Substantia nigra (tissue), 51 donors: ENCODE measurements at places on chromosomes 16 and 17.

GRCh38 chr17:67056746-67057490 is 12.6 kb downstream of the CACNG1 start:
- DNase-seq = no peak

DNA sequence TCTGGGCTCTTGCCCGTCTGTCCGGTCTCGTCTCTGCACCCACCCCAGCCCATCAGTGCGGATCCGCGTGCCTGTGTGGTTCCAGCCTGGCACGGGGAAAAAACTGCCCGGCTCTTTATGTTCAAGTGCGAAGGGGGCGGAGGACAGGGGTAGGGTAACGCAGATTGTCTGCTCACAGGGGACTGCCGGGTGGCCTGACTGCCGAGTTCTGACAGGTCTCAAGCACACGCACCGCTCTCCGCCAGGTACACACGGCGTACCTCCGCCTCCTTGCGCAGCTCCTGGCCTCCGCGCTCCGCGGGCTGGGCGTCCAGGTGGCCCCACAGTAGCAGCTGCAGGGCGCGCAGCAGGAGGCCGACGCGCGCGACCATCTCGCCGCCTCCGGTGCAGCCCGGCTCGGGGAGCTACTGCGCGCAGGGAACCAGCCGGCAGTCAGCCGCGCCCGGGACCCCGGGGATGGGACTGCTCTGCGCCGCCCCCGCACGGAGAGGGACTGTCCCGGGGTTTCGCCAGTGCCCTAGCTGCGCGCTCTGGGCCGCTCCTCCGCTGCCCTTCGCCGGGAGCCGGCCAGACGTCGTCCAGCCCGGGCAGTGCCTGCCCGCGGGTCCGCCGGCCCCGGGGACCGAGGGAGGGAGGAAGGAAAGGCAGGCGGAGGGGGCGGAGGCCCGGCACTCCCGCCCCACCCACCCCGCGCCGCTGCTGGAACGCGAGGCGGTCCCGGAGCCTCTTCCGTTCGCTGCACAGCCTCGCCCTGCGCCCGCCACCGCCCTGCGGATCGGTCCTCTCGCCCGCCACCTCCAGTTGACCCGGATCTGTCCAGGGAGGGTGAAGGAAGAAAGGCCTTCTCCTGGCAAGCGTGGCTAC is at the start of gene MMP28:
Gene MMP28 (minus strand): TSS at position 635 of the 864 bp plus-strand sequence. CDS start 264 bp downstream, at position 371.
- no peak for DNase-seq

DNA sequence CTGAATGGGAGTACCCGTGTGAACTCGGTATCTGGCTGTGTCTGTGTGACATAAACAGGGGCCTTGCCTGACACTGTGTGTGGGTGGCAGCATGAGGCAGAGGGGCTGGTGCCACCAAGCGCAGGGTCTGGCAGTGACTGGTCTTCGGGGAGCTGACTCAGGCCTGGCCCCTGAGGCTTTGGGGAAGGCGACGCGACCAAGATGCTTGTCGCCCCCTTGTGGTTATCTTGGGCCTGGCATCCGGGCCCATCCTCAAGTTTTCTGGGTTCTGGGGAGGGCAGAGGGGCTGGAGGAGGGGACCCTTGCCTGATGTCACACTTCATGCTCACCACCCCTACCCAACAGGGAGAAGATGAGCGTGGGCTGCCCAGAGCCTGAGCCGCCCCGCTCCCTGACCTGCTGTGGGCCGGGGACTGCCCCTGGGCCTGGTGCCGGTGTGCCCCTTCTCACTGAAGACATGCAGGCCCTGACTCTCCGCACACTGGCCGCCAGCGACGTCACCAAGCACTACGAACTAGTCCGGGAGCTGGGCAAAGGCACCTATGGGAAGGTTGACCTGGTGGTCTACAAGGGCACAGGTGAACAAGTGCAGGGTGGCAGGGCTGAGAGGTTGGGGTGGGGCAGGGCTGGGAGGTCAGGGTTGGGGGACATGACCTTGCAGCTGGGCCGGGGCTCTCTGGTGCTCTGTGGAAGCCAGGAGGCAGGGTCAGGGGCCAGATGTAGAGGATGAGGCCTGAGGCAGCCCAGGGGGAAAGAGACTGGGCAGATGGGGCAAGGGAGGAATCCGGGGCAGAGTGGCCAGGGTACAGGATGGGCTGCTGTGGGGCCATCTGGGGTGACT is 24.9 kb downstream of the SBK1 start:
- no peak for DNase-seq

DNA sequence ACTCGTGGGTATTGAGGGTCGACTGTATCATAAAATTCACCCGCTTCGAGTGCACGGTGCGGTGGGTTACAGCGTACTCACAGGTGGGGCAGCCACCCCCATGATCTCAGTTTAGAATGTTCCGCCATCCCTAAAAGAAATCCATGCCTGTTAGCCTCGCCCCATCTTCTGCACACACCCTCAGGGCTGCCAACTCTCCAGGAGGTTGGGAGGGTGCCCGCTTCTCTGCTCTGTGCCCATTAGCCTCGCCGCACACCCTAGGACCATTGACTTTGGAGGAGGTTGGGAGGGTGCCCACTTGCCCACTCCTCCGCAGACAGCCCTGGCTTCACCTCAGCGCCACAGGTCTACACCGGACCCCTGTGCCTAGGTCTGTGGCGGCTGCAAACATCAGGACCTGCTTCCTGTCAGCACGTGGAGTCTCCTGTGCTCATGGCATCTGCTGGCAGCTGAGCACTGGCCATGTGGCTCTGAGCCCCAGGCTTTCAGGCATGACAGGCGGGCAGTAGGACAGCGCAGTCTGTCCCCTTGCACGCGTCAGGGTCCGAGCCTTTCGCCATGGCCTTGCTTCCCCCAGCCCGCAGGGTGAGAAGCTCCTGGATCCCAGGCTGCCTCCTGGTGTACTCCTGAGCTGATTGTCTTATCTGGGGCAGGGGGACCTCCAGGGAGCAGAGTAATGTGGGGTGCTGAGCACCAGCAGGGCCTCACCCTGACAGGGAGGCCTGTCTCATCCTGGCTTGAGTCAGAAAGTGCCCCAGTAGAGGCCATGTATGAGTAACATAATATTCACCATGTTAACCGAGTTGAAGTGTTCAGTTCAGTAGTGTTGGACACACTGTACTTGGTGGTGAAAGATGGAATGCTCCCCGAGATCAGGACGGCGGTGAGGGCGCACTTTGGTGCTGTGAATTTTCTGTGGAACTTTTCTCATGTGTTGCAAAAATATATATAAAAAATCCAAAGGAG is 21.9 kb downstream of the NME3 start:
- no peak for DNase-seq

- peak; percentile 30 for DNase-seq
Measured at GRCh38 chr16:75420987-75421819, 12.1 kb downstream of the CFDP1 start.

DNA sequence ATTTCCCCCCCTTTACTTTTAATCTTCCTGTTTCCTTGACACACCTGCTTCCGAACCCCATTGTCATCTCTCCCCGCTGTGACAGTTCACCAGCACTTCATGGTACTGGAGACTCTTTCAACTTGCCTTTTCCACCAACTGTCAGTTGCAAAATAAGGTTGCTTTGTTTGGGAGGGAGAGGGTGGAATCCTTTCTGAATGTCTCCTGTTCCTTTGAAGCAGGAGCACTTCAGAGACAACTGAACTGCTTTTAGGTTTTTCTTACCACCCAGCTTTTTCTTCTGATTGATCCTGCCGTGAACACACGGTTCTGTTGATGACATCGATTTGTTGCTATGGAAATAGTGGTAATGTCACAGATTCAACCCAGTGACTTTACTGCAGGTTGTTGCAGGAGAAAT is 42.0 kb downstream of the RPA1 start:
- no peak for DNase-seq

- DNase-seq = no peak
Measured at GRCh38 chr16:75288596-75289120, 37.2 kb upstream of the BCAR1 start.

GRCh38 chr16:1691956-1692355 is 13.9 kb downstream of the JPT2 start:
- DNase-seq = no peak

GRCh38 chr17:80393961-80394360 is 21.0 kb upstream of the ENDOV start:
- DNase-seq = no peak

- DNase-seq = peak; percentile 4
Measured at GRCh38 chr17:10327640-10328039, 45.2 kb downstream of the MYH13 start.

GRCh38 chr17:13638855-13639458 is 37.2 kb upstream of the HS3ST3A1 start:
- no peak for DNase-seq

- no peak for DNase-seq
Measured at GRCh38 chr17:16313139-16314090, 39.9 kb downstream of the CENPV start.

DNA sequence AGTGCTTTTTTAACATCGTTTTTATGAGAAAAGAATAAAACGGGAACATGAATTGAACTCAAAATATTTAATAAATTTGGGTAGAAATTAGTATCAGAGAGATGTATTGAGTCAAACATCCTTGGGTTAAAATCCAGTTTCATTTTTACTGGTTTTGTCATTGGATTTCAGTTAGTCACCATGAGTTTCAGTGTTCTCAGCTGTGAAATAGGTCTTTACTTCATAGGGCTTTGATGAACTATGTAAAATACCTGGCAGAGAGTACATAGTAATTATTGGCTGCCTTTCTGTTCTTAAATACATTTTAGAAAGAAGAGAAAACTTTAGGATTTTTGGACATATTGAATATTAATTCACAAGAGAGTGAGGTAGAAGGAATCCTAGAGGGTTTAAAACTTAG is 105.8 kb downstream of the TANC2 start:
- DNase-seq = no peak

GRCh38 chr17:69170377-69170776 is 28.7 kb upstream of the ABCA6 start:
- DNase-seq = no peak

GRCh38 chr17:72162569-72162968 is 41.7 kb downstream of the SOX9 start:
- DNase-seq = no peak

DNA sequence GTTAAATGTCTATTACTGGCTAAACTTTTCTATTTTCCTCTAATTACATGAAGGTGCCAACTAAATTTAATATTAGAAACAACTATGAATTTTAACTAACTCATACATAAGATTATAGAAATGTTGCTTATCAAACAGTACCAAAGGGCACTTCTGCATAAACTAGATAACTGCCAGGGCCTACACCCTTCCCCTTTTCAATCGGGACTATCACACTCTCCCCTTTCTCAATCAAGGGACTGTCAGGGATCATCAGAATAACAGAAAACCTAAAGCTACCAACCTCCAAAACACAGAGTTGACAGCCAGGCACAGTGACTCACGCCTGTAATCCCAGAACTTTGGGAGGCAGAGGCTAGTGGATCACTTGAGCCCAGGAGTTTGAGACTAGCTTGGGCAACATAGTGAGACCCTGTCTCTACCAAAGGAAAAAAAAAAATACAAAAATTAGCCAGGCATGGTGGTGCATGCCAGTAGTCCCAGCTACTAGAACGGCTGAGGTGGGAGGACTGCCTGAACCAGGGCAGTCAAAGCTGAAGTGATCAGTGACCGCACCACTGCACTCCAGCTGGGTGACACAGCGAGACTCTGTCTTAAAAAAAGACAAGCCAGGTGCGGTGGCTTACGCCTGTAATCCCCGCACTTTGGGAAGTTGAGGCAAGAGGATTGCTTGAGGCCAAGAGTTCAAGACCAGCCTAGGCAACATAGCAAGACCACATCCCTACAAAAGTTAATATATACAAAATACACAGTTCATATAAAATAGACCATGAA is 3.2 kb upstream of the PHLPP2 start:
- no peak for DNase-seq

- no peak for DNase-seq
Measured at GRCh38 chr16:51419768-51420167, 268.7 kb upstream of the SALL1 start.

- DNase-seq = no peak
Measured at GRCh38 chr16:16008666-16009065, 59.2 kb downstream of the ABCC1 start.

GRCh38 chr17:73909186-73909585 is 264.9 kb upstream of the SDK2 start:
- DNase-seq = no peak

DNA sequence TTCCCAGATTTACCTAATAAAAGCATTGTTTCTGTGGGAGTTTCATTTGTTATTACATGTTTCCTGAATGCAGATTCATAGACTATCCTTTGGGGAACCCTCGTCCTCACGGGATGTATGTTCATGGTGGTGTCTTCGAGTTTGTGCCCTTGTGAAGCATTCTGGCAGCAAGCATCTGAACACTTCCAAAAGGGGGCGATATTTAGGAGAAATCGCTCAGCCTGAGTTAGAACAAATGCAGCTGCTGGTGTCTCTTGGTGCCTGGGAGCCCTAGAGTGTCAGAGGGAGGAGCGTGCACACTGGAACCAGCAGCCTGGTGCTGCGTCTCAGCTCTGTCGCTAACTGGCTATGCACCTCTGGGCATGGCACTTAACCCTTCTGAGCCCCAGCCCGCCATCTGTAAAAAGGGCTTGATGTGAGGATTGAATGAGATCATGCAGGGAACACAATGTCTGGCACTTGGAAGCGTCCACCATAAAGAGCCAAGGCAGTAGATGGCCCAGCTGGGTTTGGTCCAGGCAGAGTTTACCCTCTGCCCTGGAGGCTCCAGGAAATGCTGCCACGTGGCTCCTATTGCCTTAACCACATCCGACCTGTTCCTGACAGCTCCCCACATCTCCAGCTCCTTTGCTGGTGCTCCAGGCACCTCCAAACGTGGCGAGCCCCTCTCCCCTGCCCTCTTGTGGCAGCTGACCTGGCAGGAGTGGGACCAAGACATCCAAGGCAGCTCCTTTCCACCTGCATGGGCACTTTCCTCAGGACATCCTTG is 25.0 kb upstream of the C16orf78 start:
- DNase-seq = no peak

DNA sequence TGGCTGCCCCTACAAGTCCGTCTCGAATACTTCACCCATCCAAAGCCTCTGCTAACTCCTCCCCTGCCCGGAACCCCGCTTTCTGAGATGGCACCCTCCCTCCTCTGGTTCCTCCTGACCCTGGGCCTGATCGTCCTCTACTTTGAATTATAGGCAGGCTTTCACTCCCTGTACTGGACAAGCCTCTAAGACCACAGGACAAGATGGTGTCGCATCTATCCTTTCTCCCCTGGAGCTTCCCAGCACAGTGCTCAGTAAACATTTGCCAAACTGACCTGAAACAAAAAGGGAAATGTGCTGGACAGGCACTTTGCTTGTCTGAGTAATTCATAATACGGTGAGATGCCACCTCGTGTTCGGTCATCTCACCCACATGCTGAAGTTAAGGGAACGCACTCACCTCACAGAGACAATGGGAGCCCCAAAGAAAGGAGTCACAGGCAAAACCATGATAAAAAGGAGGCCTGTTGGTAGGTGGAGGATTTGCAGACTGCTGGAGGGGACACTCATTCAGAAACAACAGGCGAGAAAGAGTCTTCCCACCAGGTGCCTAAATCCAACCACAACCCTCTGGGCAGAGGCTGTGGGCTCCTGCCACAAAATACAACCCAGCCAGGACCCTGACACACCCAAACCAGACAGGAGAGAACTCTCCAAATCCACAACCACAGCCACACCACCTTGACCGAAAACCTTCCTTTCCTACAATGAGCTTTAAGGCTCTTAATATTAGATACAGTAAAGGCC is 28.2 kb downstream of the SNN start:
- no peak for DNase-seq

DNA sequence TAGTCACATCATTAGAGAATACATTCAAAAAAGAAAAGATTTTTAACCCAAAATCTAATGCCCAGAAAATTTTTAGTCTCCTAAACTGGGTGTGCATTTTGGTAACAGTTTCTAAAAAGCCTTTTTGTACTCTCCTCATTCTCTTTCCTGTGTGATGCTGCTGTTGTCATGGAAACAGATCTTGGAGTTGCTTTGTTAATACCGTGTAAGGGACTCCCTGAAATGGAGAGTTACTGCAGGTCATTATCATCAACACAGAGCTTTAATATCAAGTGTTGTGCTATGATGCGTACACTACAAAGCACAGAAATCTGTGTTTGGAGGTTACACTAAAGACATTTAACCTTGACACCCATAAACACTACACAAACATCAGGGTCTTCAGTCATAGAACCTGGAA is 216.3 kb downstream of the PRKCA start:
- DNase-seq = no peak
